ENCODE measurements at places on chromosomes 2 and 18. TPM values are rescaled to one million over a fixed set of nuclear protein-coding genes. Genes with fewer than 3 reads are reported as not detected.

- H3K27me3 ChIP-seq: no peaks in the 10 kb centered on the region
- H3K4me1 ChIP-seq: peaks cover 13% of the 10 kb centered on the region
Observed at GRCh38 chr2:221513232-221513631, 58.9 kb downstream of the EPHA4 start.

Gene MALL
- 7.7 TPM for total RNA-seq

Gene DLGAP1
- 0.13 TPM for total RNA-seq

GRCh38 chr2:101361121-101361520, 26.2 kb downstream of the CREG2 start:
- no peak overlapping the region for H3K27ac ChIP-seq
- no peak for DNase-seq
- no peaks in the 10 kb centered on the region for H3K36me3 ChIP-seq
- no peaks in the 10 kb centered on the region for H3K4me1 ChIP-seq

DNA sequence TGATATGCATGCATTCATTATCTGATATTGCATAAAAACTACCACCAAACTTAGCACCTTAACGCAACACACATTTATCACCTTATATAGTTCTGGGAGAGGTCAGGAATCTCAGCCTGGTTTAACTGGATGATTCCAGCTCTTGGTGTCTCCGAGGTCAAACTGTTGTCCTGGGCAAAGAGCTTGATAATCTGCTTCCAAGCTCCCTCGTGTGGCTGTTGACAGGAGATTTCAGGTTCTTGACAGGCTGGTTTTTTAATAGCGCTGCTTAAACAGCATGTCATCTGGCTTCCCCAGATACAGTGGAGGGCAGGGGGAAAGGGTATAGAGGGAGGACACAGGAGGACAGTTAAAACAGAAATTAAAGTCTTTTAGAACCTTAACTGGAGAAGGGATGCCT, 785.0 kb downstream of the CNTNAP5 start:
- no peaks in the 10 kb centered on the region for H3K36me3 ChIP-seq
- no peaks in the 10 kb centered on the region for H3K4me1 ChIP-seq
- no peak for DNase-seq
- H3K27ac ChIP-seq: no peak overlapping the region

DNA sequence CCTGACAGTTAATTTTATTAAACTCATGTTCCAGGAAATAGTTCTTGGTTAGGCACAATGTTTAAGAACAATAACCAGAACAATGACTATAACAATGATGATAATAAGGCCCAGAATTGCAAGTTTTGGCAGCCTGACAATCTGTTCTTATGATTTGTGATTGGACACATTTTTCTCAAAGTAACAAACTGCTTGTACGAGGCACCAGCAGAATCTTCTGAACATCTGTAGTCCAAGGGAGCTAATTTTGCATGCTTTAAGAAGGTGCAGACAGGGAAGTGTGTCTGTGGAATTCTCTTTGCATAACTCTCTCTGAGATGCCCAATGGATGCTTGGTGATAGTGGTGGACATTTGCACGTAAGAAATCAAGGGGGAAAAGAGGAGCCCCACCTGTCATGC, 709.3 kb downstream of the SLC4A3 start:
- no peaks in the 10 kb centered on the region for H3K27me3 ChIP-seq
- no peak for DNase-seq
- H3K27ac ChIP-seq: no peak overlapping the region
- H3K36me3 ChIP-seq: no peaks in the 10 kb centered on the region
- no peaks in the 10 kb centered on the region for H3K4me1 ChIP-seq

Gene CKAP2L
- not detected for total RNA-seq

DNA sequence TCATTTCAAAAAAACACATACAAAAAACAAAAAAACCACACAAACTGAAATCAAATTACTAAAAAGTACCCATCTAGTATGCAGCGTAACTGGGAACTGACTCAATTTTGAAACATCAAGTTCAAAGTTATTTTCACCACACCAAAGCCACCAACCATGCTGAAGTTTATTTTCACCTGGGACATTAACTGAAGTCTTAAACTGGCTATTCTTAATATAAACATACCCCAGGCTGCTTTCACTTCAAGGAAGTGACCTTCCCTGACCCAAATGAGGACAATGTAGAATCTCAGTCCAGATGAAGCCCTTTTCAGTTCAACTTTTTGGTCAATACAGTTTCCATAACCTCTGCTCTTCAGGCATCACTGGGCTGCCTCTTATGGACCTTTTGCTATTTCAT, 84.6 kb downstream of the PIGN start:
- DNase-seq: no peak
- no peaks in the 10 kb centered on the region for H3K4me1 ChIP-seq
- H3K36me3 ChIP-seq: peaks cover 3% of the 10 kb centered on the region

GRCh38 chr2:36411962-36412444, 56.4 kb downstream of the CRIM1 start:
- peaks cover 95% of the 10 kb centered on the region for H3K4me1 ChIP-seq
- DNase-seq: no peak
- H3K27ac ChIP-seq: peak overlapping the region; percentile 24
- no peaks in the 10 kb centered on the region for H3K36me3 ChIP-seq
- no peak overlapping the region for H3K4me3 ChIP-seq

Gene RTP5
- not detected for total RNA-seq

- no peaks in the 10 kb centered on the region for H3K36me3 ChIP-seq
- H3K4me3 ChIP-seq: no peak overlapping the region
- no peak overlapping the region for H3K27ac ChIP-seq
- H3K27me3 ChIP-seq: no peaks in the 10 kb centered on the region
Observed at GRCh38 chr2:77397763-77398162, 124.4 kb downstream of the LRRTM4 start.
